Spinal cord (tissue), 10 donors: ENCODE measurements at places on chromosomes 5 and 9.

GRCh38 chr5:138711087-138711486 is 42.1 kb upstream of the CTNNA1 start:
- H3K27me3 ChIP-seq: no peaks in the 10 kb centered on the region
- no peak overlapping the region for H3K4me3 ChIP-seq
- no peaks in the 10 kb centered on the region for H3K36me3 ChIP-seq
- H3K4me1 ChIP-seq: peaks cover 6% of the 10 kb centered on the region
- DNase-seq: no peak

GRCh38 chr5:691817-692528 is 1.2 kb downstream of the TPPP start:
- H3K4me3 ChIP-seq: peak overlapping the region; percentile 41
- no peak for DNase-seq
- H3K4me1 ChIP-seq: peaks cover 14% of the 10 kb centered on the region
- peaks cover 12% of the 10 kb centered on the region for H3K27me3 ChIP-seq
- H3K36me3 ChIP-seq: no peaks in the 10 kb centered on the region

GRCh38 chr9:100229561-100229960 is 123.2 kb downstream of the TEX10 start:
- no peaks in the 10 kb centered on the region for H3K27me3 ChIP-seq
- no peak overlapping the region for H3K4me3 ChIP-seq
- H3K36me3 ChIP-seq: peaks cover 6% of the 10 kb centered on the region
- DNase-seq: no peak
- no peak overlapping the region for H3K27ac ChIP-seq

DNA sequence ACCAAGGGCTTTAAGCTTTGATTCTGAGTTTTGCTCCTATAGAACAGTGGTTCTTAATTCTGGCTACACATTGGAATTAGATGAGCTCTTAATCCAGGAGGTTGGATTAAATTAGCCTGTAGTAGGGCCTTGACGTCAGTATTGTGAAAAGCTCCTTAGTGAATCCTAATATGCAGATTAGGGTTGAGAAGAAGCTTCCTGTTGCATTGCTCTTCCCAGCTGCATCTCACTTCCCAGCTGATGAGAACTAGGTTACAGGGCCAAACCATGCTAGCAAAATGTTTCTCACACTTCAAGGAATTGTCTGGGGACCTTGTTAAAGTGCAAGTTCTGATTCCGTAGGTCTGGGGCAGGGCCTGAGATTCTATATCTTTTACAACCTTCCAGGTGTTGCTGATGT is 300.0 kb downstream of the ZSWIM6 start:
- DNase-seq: no peak
- no peaks in the 10 kb centered on the region for H3K36me3 ChIP-seq
- H3K27me3 ChIP-seq: no peaks in the 10 kb centered on the region
- peaks cover 12% of the 10 kb centered on the region for H3K4me1 ChIP-seq

DNA sequence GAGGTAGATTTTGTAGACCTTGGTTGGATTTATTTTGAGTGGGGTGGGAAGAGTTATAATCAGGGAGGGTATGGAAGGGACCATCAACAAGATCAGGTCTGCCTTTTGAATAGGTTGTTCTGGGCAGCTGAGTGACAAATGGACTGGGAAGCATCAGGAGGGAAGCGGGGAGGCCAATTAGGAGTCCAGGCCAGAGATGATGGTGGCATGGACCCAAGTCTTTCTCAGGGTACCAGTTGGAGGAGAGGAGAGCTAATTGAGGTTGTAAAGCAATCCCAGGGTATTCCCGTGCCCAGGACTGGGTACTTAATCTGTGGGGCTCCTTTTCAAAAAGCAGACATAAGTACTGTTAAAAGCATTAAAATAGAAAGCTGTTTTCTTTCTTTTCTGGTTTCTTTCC is 88.9 kb downstream of the ARHGAP26 start:
- peaks cover 40% of the 10 kb centered on the region for H3K4me1 ChIP-seq
- DNase-seq: no peak
- H3K36me3 ChIP-seq: no peaks in the 10 kb centered on the region
- no peak overlapping the region for H3K4me3 ChIP-seq
- H3K27me3 ChIP-seq: no peaks in the 10 kb centered on the region
- no peak overlapping the region for H3K27ac ChIP-seq

DNA sequence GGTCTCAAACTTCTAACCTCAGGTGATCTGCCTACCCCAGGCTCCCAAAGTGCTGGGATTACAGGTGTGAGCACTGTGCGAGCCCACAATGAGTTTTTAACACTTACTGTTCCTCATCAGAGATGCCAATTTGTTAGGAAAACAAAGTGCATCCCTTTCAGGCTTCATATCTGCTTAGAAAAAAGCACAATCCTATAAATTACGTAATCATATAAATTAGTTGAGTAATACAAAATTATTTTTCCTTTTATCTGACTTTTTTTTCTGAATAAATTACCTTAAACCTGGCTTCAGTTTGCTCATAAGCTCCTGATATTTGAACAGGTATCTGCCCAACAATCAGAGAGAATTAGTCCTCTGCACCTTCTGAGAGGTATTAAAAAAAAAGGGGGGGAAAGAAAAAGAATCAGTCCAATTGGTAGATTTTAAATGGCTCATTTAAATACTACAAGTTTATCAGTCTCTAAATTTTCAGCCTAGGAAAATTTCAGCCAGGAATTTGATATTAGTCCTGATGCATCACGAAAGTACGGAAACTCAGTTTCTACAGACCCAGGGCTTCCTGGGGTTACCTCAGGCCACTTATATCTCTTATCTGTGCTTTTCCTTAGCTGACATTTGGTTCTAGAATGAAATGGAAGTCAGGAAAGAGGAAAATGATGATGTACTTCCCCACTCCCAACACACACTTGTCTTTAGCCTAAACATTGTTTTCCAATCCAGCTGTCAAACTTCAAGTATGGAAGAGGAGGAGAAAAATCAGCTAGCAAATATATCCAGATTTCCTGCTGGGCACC is 26.8 kb downstream of the ITGA1 start:
- no peaks in the 10 kb centered on the region for H3K36me3 ChIP-seq
- H3K4me3 ChIP-seq: no peak overlapping the region
- H3K4me1 ChIP-seq: no peaks in the 10 kb centered on the region
- no peak for DNase-seq
- no peak overlapping the region for H3K27ac ChIP-seq

DNA sequence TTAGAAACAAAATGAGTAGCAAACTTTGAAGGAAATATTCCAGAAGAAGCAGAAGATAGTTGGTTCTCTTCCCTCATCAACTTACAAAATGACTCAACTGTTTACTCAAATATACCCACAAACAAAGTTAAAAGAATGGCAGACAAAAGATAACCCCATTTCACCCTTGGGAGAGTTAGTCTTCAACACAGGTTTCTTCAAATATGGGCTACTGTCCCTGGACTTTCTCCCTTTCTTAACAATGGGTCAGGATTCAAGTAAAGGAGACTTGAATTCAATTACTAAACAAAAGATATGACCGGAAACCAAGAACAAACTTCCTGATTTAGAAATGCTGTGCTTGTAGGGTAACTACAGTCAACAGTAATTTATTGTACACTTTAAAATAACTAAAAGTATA is 14.2 kb downstream of the RFX3 start:
- no peaks in the 10 kb centered on the region for H3K36me3 ChIP-seq
- no peaks in the 10 kb centered on the region for H3K4me1 ChIP-seq
- no peak for DNase-seq

- no peaks in the 10 kb centered on the region for H3K36me3 ChIP-seq
- peak overlapping the region; percentile 99 for H3K27ac ChIP-seq
- peaks cover 5% of the 10 kb centered on the region for H3K4me1 ChIP-seq
- H3K4me3 ChIP-seq: peak overlapping the region; percentile 74
Measured at GRCh38 chr5:143402553-143403333, 743 bp downstream of the NR3C1 start.

DNA sequence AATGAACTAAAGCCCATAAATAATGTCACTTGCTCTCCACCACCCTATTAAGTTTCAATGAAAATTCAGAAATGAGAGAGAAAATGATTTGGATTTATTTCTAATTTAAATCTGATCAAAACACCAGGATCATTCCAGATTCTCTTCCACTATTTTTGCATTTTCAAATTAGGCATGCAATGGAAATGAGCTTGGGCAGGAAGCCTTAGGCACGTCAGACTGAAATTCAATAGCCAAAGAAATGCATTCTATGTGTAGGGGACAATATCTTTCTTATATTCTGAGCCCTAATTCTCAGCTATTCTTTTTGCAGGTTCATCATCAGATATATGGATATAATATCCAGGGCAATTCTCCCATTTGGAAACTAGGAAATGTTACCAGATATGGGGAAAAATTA is 132.8 kb downstream of the MCTP1 start:
- H3K36me3 ChIP-seq: no peaks in the 10 kb centered on the region
- no peaks in the 10 kb centered on the region for H3K4me1 ChIP-seq
- H3K4me3 ChIP-seq: no peak overlapping the region
- DNase-seq: no peak

DNA sequence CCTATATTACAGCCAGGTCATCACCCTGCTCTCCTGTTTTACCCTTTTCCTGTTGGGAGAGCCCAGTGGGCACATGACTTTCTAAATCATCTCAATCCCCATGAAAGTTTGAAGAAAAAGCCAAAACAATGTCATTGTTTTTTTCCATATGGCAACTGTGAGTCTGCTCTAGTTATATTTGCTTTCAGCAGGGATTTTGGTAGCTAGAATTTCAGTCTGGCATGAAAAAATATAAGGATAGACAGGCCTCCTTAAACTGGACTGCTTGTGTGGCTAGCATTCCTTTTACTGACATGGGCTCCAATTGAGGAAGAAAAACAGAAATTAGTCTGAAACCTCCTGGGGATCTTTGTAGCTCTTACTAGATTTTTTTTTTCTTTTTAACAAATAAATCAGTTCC is 25.6 kb downstream of the MOCS2 start:
- H3K27me3 ChIP-seq: peaks cover 3% of the 10 kb centered on the region
- no peak overlapping the region for H3K27ac ChIP-seq
- peaks cover 4% of the 10 kb centered on the region for H3K4me1 ChIP-seq
- no peak for DNase-seq

DNA sequence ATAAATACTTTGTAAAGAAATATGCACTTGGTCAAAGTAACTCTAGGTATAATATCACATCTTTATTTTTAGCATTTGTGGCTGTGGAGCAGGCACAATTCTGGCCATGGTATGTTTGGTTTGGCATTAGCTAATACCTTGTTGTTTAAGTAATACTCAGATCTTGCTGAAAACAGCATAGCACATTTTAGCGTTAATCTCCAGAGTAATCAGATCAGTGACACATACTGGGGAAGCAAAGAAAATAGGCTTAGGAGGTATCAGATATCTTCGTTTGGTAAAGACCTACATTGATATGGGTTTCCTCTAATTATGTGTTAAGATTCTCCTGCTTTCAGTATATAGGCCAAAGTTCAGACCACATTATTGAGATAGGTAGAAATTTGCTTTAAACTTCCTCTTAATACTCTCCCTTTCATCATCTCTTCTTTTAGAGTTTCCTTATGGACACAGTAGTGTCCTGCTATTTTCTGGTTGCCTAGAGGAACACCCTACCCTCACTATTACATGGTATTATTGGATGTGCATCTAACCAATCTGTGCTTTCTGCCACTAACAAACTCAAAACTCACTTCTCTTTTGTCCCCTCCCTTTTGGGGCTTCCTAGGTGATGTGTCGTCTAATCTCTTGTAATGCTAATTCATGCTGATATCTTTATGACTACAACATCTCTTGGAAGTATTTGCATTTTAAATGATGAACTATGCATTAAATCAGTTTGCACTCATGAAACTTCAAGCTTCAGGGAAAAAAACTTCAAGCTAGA is 437.3 kb upstream of the ADAMTSL1 start:
- H3K27me3 ChIP-seq: no peaks in the 10 kb centered on the region
- DNase-seq: no peak
- no peaks in the 10 kb centered on the region for H3K36me3 ChIP-seq
- no peaks in the 10 kb centered on the region for H3K4me1 ChIP-seq

- no peak overlapping the region for H3K27ac ChIP-seq
- H3K4me3 ChIP-seq: no peak overlapping the region
- H3K27me3 ChIP-seq: no peaks in the 10 kb centered on the region
- peaks cover 55% of the 10 kb centered on the region for H3K4me1 ChIP-seq
- no peak for DNase-seq
Measured at GRCh38 chr5:149799119-149799623, 69.1 kb downstream of the PPARGC1B start.

- no peak overlapping the region for H3K27ac ChIP-seq
- no peaks in the 10 kb centered on the region for H3K27me3 ChIP-seq
- H3K4me3 ChIP-seq: no peak overlapping the region
- H3K4me1 ChIP-seq: no peaks in the 10 kb centered on the region
- no peak for DNase-seq
- H3K36me3 ChIP-seq: no peaks in the 10 kb centered on the region
Measured at GRCh38 chr9:117825609-117826347, 121.6 kb downstream of the TLR4 start.

- peaks cover 29% of the 10 kb centered on the region for H3K4me1 ChIP-seq
- H3K27ac ChIP-seq: peak overlapping the region; percentile 20
- H3K36me3 ChIP-seq: no peaks in the 10 kb centered on the region
Measured at GRCh38 chr5:123098767-123099513, 9.9 kb downstream of the PRDM6 start.

- H3K27ac ChIP-seq: no peak overlapping the region
- no peaks in the 10 kb centered on the region for H3K36me3 ChIP-seq
- no peaks in the 10 kb centered on the region for H3K27me3 ChIP-seq
- H3K4me1 ChIP-seq: no peaks in the 10 kb centered on the region
- no peak for DNase-seq
Measured at GRCh38 chr9:116100711-116101121, 52.9 kb upstream of the PAPPA start.

- DNase-seq: peak; percentile 94
- peak within 1 kb of the TSS; percentile 89 for H3K27ac ChIP-seq
- peaks cover 17% of the 10 kb centered on the region for H3K36me3 ChIP-seq
- peak within 1 kb of the TSS; percentile 80 for H3K4me3 ChIP-seq
- no peaks in the 10 kb centered on the region for H3K27me3 ChIP-seq
Measured at GRCh38 chr5:178940569-178941360, at the start of gene ZNF454. Gene ZNF454 (plus strand): TSS chr5:178941198. CDS start chr5:178942792, 1,594 bp downstream.

GRCh38 chr5:74631081-74631953 is 9.2 kb downstream of the ENC1 start:
- DNase-seq: no peak
- H3K27me3 ChIP-seq: no peaks in the 10 kb centered on the region
- H3K4me3 ChIP-seq: no peak overlapping the region
- H3K4me1 ChIP-seq: peaks cover 24% of the 10 kb centered on the region
- peak overlapping the region; percentile 20 for H3K27ac ChIP-seq

DNA sequence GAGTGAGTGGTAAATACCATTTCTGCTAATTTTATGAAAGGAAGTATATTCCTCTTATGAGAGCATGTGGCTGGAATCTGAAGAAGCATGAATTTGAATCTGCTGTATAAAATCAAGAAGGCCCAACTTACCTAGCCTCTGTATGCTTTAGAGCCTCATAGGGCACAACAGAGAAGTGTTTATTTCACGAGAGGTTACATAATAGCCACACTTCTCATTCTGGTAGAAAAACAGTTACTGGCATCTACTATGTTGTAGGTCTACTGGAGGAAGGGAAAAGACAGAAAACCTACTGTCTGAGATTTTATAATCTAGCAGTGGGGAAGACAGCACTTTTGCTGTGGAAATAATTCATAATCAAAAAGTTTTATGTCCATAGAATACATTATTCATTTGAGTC is 172.6 kb upstream of the ZNF608 start:
- no peak overlapping the region for H3K4me3 ChIP-seq
- no peaks in the 10 kb centered on the region for H3K36me3 ChIP-seq
- DNase-seq: no peak
- no peaks in the 10 kb centered on the region for H3K4me1 ChIP-seq
- no peaks in the 10 kb centered on the region for H3K27me3 ChIP-seq
